ENCODE measurements at places on chromosomes 3 and 15.

GRCh38 chr15:48981941-48982340 lies 18.2 kb upstream of the SHC4 start:
- DNase-seq: no peak

- DNase-seq: no peak
These were observed 21.0 kb downstream of the GLCE start for GRCh38 chr15:69181424-69181823.

DNA sequence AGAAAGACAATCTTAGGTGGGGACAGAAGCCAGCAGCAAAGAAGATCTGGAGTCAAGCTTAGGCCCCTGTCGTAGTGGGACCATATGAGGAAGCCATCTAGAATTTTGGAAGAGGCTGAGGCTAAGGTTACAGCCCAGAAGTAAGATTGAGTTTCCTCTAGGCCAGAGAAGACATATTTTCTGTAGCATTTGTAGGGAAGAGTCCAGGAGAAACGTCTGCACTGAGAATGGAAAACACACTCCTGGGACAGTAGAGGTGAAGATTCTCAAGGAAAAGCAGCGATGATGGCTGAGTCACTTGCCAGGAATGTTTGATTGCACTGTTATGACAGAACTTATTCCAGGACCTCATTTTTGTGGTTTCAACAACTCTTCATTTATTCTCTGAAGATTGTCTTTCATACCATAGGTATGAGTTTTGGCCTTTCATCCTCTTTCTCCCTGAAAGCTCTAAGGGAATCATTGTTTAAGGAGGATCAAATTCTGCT lies 107.2 kb downstream of the GTPBP8 start:
- peak; percentile 92 for DNase-seq

- DNase-seq: no peak
These were observed 12.6 kb downstream of the IFT57 start for GRCh38 chr3:108209579-108209978.

- no peak for DNase-seq
These were observed 9.5 kb upstream of the CCDC66 start for GRCh38 chr3:56547486-56547885.

DNA sequence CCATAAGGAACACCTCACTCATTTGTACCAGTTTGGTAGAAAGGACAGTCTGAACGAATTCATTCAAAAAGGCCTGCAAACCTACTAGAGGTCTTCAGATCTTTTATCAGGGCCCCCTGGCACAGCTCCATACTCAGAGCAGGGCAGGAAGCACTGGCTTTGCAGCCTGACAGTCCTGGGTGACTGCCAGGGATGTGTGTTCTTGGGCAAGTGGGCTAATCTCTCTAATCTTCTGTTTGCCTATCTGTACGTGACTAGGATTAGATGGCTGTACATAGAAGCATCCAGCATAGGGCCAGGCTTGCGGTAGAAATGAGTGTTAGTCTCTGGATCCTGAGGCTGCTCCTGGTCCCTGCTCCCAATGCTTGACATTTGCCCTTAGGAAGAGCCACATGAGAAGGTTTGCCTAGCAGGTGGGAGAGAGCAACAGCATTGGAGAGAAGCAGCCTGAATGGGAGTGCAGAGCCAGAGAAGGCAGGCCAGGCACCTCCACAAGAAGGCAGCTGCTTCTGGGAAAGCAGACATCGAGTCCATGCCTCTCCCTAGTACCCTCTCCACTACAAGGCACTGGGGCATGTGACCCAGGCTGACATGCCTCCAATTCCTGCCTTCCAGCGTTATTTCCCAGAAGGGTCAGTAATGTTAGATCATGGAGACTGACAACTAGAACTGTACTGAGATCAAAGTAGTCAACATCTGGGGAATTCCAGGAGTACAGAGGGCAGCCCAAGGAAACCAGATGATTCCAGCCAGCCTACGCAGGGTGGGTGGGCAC lies 1.0 kb upstream of the CXCR6 start:
- peak; percentile 80 for DNase-seq

GRCh38 chr15:74613089-74613952 lies 2.3 kb upstream of the CLK3 start:
- DNase-seq: peak; percentile 40

GRCh38 chr3:13002398-13003124 lies 70.7 kb downstream of the IQSEC1 start:
- no peak for DNase-seq

- no peak for DNase-seq
These were observed 31.7 kb downstream of the CADPS start for GRCh38 chr3:62843508-62843907.

DNA sequence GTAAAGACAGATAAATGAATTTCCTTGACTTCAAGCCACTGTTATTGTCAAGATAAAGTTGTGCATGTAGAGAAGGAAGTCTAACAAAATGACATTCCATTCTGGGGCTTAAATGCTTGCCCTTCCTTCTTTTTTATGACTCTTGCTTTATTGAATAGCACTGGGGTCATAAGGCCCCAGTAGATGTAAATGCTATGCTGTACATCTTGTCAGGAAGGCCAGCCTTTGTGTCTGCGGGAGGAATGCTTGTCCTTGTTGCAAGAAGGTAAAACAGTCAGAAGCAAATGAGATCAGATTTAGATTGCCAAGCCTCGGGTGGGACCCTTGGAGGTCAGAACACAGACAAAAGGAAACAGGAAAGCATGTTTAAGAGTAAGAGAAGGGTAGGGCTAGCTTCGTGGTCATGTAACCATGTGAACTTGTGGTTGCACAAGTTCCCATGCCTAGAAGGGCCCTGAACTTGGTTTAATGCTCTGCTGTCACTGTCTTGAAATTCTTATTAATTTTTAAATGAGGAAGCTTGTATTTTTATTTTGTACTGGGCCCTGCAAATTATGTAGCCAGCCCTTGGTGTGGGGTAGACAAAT lies 81.5 kb downstream of the PPM1L start:
- no peak for DNase-seq

DNA sequence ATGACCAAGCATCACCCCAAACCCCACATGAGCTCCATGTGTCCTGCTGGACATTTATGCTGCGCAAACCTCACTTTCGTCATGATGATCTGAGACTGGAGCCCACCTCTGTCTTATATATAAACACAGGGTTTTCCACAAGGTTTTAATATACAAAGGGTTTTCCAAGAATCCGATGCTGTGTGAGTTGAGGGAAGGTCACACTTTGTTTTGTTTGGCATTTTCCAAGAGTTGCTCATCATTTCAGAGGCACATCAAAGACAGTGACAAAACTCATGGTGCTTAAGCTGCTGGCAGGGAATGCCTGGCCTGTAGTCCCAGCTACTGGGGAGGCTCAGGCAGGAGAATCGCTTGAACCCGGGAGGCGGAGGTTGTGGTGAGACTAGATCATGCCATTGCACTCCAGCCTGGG lies 20.0 kb downstream of the EFCC1 start:
- no peak for DNase-seq

DNA sequence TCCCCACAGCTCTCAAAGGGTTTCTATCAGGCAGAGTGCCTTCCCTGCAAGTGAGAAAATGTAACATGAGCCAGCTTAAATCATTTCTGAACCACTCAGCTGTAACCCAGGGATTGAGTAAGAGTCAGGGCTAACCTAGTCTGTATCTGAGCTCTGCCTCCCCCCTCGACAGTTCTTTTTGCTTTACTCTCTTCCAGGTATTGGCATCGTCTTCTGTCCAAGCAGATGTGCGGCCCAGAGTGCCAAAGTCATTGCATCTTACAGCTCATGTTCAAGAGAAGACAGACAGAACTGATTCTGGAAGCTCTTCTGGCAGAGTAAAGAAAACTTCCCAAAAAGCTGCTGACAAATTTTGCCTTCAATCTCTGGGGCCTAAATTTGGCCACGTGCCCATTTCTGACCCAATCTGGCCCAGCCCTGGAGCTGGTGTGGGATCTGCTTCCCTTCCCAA lies 74.8 kb downstream of the ABHD5 start:
- peak; percentile 67 for DNase-seq

DNA sequence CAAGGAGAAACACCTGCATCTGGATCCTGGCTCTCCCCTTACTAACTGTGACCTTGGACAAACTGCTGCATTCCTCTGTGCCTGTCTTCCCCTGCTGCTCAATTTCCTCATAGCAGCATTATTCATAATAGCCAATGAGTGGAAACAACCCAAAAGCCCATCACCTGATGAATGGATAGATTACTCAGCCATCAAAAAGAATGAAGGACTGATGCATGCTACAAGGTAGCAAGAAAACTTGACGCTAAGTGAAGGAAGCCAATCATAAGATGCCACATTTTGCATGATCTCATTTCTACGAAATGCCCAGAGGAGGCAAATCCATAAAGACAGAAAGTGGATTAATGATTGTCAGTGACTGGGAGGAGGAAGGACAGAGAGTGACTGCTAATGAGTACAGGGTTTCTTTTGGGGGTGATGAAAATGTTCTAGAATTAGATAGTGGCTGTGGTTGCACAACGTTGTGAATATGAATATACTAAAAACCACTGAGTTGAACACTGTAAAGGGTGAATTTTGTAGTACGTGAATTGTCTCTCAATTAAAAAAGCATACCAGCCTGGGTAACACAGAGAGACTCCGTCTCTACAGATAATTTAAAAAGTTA lies 11.2 kb downstream of the IGDCC4 start:
- peak; percentile 30 for DNase-seq

- DNase-seq: peak; percentile 32
These were observed 8.1 kb upstream of the VPS39 start for GRCh38 chr15:42215913-42216829.

- no peak for DNase-seq
These were observed 22.3 kb upstream of the P2RY13 start for GRCh38 chr3:151351648-151352047.

DNA sequence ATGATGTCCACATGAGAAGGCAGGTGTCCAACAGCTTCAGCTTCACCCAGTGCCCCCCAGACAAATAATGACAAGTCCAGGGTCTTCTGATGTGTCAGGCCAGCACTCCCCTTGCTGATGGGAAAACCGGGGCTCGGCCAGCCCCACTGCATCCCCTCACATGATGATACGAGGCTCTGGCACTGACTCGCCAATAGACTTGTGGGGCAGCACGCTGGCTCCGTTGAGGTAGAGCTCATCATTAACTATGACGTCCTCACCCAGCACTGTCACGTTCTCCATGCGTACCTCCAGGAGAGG lies 2.1 kb upstream of the AMIGO3 start:
- DNase-seq: no peak

DNA sequence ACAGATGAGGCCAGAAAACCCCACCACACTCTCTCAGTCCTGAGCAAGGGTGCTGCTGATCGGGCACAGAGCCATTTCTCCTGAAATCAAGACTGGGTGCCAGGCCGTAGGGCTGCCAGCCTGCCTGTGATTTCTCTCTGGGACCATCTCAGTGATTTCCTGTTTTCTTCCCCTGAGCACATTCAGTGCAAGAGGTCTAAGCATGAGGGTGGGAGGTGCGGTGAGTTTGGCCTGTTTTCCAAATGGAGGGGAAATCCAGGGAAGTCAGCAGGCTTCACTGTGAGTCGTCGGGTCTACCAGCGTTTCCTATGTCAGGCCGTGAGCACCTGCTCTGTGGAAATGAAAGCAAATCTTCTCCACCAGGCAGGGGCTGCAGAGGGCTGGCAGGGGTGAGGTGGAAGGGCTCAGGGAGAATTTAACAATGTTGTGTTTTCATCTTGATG lies 82.3 kb downstream of the ST6GAL1 start:
- no peak for DNase-seq

- DNase-seq: peak; percentile 76
These were observed 7.4 kb upstream of the U2SURP start for GRCh38 chr3:142993958-142994442.

DNA sequence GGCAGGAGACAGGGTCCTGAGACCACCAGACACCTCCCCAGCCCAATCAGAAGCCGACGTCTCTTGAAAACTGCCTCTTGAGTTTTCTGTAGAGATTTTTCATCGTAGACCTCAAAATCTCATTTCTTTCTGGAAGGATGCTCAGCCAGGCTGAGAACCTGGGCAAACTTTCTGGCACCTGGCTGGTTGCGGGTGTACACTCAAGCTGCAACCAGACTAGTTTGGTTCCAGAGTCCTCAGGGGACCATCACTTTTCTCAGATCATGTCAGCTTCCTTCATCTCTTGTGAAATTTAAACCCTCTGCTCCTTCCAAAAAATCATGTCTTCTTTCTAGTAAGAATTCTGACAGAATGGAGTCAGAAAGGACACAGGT lies 45.1 kb downstream of the CMTM7 start:
- no peak for DNase-seq

GRCh38 chr3:8964436-8965370 lies 1.4 kb upstream of the RAD18 start:
- peak; percentile 65 for DNase-seq

- peak; percentile 60 for DNase-seq
These were observed 45.1 kb downstream of the EFCAB12 start for GRCh38 chr3:129383292-129383860.

DNA sequence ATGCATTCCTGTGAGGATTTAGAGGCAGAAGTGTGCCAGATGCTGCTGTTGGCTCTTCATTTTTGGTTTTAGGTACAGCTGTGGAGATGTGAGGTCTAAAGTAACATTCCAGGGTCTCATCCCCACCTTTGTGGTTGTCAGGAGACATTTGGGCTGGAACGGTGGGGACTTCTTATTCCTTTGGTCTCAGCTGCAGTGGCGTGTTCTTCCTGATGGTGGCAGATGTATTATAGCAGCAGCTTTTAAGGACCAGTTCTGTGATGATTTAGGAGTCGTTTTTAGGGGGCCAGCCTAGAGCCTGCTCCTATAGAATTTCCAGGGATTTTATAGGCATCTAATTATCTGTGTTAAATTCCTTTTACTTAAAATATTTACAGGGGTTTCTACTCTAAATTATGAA lies 221.0 kb upstream of the EOMES start:
- no peak for DNase-seq

Measured in amniotic epithelial cell (primary cell).